ENCODE measurements at places on chromosomes 12 and 14. TPM values are rescaled to one million over a fixed set of nuclear protein-coding genes. Genes with fewer than 3 reads are reported as not detected.
A peak's percentile ranks its signal among the peaks of the same experiment; 100 is the strongest.

Gene KRT72
- not detected for total RNA-seq

Gene DAO
- not detected for total RNA-seq

Gene BICDL1
- total RNA-seq: 71.2 TPM

Gene P2RX2
- not detected for total RNA-seq

Gene OAS1
- total RNA-seq: 30.9 TPM

Gene FBXW8
- 13.8 TPM for total RNA-seq

Gene SERPINA12
- 8.6 TPM for total RNA-seq

Gene FBLN5
- 240 TPM for total RNA-seq

Gene DHRS2
- total RNA-seq: 0.25 TPM

Gene JAG2
- 17.7 TPM for total RNA-seq

Gene NOVA1
- total RNA-seq: 35.1 TPM

DNA sequence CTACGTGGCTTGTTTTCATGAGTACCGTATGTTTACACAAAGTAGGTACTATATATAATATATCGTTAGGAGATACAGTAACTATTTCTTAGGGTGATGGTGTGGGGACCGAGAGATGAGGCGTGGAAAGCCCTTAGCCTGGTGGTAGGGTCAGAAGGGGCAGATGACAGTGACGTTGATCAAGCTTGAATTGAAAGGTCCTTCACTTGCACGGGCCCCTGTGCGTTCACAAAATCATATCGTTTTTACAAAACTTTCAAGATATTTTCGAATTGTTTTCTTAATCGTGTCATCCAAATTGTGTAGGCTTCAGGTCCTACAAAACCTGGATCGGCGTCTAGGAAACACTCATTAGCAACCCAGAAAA, 881 bp upstream of the SOS2 start:
- DNase-seq: no peak
- peak overlapping the region; percentile 96 for H3K27ac ChIP-seq
- H3K4me3 ChIP-seq: peak overlapping the region; percentile 85
- H3K36me3 ChIP-seq: no peaks in the 10 kb centered on the region

DNA sequence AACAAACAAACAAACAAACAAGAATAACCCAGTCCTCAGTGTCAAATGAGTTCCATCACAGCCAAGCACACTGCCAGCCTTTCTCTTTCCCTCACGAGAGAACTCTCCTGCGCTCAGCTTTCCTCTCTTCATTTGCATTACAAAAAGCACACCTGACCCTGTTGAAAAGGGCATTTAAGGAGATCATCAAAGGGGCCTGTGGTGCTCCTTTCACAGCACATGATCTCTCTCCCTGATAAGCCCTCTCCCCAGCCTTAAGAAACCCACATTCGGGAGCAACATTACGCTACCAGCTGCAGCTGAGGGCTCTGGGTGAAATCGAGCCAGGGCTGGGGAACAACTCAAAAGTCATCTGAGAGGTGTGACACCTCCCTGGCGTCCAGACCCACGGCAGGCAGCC, 165.6 kb upstream of the TMCC3 start:
- no peaks in the 10 kb centered on the region for H3K4me1 ChIP-seq
- no peaks in the 10 kb centered on the region for H3K36me3 ChIP-seq
- DNase-seq: no peak
- no peaks in the 10 kb centered on the region for H3K27me3 ChIP-seq
- H3K27ac ChIP-seq: no peak overlapping the region

GRCh38 chr14:91231446-91231845, 13.1 kb downstream of the GPR68 start:
- H3K4me3 ChIP-seq: no peak overlapping the region
- no peaks in the 10 kb centered on the region for H3K4me1 ChIP-seq
- H3K27me3 ChIP-seq: no peaks in the 10 kb centered on the region
- DNase-seq: no peak
- H3K36me3 ChIP-seq: no peaks in the 10 kb centered on the region
- H3K27ac ChIP-seq: no peak overlapping the region

DNA sequence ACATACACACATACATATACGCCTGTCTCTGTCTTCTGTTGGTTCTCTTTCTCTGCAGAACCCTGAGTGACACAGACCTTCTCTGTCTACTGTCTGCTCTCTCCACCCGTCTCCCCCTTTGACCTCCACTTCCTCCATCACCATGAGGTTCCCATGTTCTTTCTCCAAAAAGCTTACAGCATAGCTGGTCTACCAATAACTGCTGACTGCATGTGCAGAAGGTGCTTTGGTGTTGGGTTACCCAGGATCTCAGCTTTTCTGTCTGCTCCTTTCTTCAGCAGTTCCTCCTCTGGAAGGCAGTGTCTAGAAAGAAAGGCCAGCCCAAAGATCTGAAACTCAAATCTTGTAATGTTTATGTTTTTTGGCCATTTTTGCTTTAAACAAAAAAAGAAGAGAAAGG, 125.6 kb downstream of the SMOC1 start:
- DNase-seq: no peak
- H3K36me3 ChIP-seq: no peaks in the 10 kb centered on the region
- no peak overlapping the region for H3K4me3 ChIP-seq
- H3K4me1 ChIP-seq: no peaks in the 10 kb centered on the region

DNA sequence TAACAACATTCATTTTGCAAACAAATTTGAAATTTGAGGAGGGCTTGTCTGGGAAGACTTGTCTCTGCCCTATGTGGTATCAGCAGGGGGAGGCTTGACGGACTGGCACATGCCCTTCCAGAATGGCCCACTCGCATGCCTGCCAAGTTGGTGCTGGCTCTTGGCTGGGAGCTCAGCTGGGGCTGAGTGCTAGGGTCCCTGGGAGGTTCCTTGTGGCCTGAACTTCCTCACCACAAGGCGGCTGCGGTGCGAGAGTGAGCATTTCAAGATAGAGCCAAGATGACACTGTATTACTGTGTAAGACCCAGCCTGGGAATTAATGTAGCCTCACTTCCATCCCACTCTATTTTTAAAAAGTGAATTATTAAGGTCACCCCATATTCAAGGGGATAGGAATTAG, 271.6 kb upstream of the PLEKHG7 start:
- no peaks in the 10 kb centered on the region for H3K4me1 ChIP-seq
- DNase-seq: no peak
- no peak overlapping the region for H3K27ac ChIP-seq
- H3K4me3 ChIP-seq: no peak overlapping the region

GRCh38 chr12:1226951-1227350, 235.9 kb downstream of the ERC1 start:
- DNase-seq: no peak
- H3K4me3 ChIP-seq: no peak overlapping the region
- no peaks in the 10 kb centered on the region for H3K36me3 ChIP-seq
- H3K4me1 ChIP-seq: no peaks in the 10 kb centered on the region
- H3K27me3 ChIP-seq: no peaks in the 10 kb centered on the region

GRCh38 chr12:86931714-86932113, 675.5 kb upstream of the MGAT4C start:
- no peak overlapping the region for H3K27ac ChIP-seq
- no peak for DNase-seq
- no peaks in the 10 kb centered on the region for H3K4me1 ChIP-seq
- no peak overlapping the region for H3K4me3 ChIP-seq
- no peaks in the 10 kb centered on the region for H3K36me3 ChIP-seq

- H3K4me3 ChIP-seq: no peak overlapping the region
- no peak overlapping the region for H3K27ac ChIP-seq
- H3K36me3 ChIP-seq: no peaks in the 10 kb centered on the region
- no peaks in the 10 kb centered on the region for H3K27me3 ChIP-seq
- no peaks in the 10 kb centered on the region for H3K4me1 ChIP-seq
These were observed 20.5 kb downstream of the NPC2 start for GRCh38 chr14:74472601-74473000.

DNA sequence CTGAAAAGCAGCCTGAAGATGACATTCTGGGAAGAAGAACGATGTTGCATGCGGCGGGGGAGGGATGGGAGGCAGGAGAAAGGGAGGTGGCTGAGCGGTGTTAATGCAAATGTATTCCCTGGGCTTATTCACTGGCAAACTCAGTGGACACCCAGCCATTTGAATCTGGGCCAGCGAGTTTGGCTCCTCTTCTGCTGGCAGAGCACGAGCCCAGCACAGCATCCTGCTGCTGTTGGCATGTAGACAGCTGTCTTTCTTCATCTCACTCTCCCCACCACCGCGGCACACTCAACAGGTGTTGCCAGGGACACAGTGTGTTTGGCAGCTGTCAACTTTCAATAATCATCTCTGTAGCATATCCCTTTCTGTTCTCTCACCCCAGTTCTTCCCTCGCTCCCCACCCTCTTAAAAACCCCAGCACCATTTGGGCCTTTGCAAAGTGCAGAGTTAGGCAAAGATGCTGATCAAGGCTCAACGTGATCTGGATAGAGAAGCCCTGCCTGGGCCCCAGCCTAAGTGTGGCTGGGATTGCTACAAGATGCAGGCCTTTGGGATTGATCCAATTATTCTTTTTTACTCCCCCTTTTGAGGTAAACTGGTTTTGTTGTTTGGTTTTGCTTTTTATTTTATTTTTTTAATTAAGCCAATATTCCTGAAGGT, 131.9 kb downstream of the EXOC5 start:
- no peaks in the 10 kb centered on the region for H3K27me3 ChIP-seq
- H3K4me3 ChIP-seq: no peak overlapping the region
- H3K27ac ChIP-seq: no peak overlapping the region
- no peaks in the 10 kb centered on the region for H3K36me3 ChIP-seq
- H3K4me1 ChIP-seq: no peaks in the 10 kb centered on the region

- no peaks in the 10 kb centered on the region for H3K27me3 ChIP-seq
- H3K36me3 ChIP-seq: no peaks in the 10 kb centered on the region
- no peak for DNase-seq
- no peak overlapping the region for H3K27ac ChIP-seq
- H3K4me1 ChIP-seq: peaks cover 14% of the 10 kb centered on the region
- H3K4me3 ChIP-seq: no peak overlapping the region
These were observed 14.1 kb downstream of the RILPL1 start for GRCh38 chr12:123519141-123520001.

DNA sequence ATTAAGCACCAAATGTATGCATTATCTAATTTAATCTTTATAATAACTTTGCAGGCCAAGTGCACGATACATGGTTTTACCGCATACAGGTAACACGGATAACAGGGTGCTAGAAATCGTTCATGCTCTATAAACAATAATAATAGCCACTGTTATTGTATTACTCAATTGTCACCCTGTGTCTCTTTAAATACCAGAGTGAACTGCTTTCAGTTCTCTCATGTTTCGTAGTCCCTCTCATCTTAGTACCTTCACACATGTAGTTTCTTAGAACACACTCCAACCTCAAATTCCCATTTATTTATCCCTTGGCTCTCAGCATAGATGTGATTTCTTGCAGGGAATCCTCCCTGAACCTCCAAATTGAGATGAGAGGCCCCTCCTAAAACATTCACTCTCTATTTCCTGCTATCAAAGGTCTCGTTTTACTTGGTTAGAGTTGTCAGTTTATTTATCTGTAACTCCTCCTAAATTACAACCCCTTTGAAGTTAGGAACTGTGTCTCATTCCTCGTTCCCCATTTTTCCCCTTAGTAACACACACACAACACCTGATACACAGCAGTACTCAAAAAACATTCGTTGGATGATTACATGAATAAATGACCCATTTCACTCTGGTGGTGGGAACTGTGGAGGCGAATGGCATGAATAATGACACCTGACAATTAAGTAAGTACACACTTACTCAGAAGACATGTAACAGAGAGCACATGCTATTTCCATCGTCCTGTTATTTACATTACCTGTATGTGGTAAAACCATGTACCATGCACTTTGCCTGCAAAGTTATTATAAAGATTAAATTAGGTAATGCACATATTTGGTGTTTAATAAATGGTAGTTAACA, 134.6 kb downstream of the BTG1 start:
- no peaks in the 10 kb centered on the region for H3K4me1 ChIP-seq
- no peak for DNase-seq
- H3K27ac ChIP-seq: no peak overlapping the region
- no peaks in the 10 kb centered on the region for H3K27me3 ChIP-seq
- no peak overlapping the region for H3K4me3 ChIP-seq

GRCh38 chr12:73225941-73226340, 953.8 kb downstream of the TRHDE start:
- no peaks in the 10 kb centered on the region for H3K4me1 ChIP-seq
- no peak overlapping the region for H3K4me3 ChIP-seq
- no peaks in the 10 kb centered on the region for H3K27me3 ChIP-seq
- no peaks in the 10 kb centered on the region for H3K36me3 ChIP-seq
- no peak for DNase-seq

- H3K36me3 ChIP-seq: no peaks in the 10 kb centered on the region
- no peaks in the 10 kb centered on the region for H3K27me3 ChIP-seq
- H3K27ac ChIP-seq: no peak overlapping the region
- no peaks in the 10 kb centered on the region for H3K4me1 ChIP-seq
- DNase-seq: no peak
These were observed 954.8 kb upstream of the SEL1L start for GRCh38 chr14:82488473-82488872.

DNA sequence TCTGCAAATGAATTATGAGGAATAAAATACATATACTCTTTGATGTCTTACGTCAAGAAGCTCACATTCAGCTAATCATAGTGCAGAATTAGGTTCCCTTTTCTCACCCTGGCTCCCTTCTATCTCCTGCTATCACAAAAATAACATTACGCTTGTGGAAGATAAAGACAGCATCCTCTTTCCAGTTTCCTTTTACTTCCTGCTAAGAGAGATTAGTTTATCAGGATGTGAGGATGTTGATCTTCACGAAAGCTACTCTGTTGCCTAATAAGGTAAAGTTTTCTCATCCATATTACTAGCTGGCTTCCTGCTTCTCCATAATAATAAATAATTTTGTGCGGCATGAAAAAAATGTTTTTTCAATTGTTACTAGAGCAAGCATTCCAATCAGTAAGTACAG, 217.7 kb upstream of the DCN start:
- H3K27ac ChIP-seq: no peak overlapping the region
- no peaks in the 10 kb centered on the region for H3K27me3 ChIP-seq
- H3K4me1 ChIP-seq: no peaks in the 10 kb centered on the region
- no peak for DNase-seq
- H3K4me3 ChIP-seq: no peak overlapping the region

DNA sequence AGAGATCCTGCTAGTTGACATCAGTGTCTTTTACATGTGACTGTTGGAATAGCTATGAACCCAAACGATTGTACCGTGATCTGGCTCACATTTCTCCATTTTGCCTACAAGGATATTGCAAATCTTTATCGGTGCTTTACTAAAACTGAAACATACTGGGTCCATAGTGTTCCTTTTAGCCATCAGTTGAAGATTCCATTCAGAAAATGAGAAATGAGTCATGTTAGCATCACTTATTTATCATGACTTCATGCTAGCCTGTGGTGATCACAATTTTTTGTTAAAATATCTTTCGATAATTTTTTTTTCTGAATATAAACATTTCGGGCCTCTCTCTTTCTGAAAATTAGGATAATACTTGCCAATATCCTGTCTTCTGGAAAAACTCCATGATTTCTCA, 210.3 kb downstream of the EGLN3 start:
- DNase-seq: no peak
- no peaks in the 10 kb centered on the region for H3K27me3 ChIP-seq
- H3K36me3 ChIP-seq: no peaks in the 10 kb centered on the region

Data from vagina (tissue), 2 donors.